ENCODE measurements at places on chromosomes 1 and 21.
A peak's percentile ranks its signal among the peaks of the same experiment; 100 is the strongest.

DNA sequence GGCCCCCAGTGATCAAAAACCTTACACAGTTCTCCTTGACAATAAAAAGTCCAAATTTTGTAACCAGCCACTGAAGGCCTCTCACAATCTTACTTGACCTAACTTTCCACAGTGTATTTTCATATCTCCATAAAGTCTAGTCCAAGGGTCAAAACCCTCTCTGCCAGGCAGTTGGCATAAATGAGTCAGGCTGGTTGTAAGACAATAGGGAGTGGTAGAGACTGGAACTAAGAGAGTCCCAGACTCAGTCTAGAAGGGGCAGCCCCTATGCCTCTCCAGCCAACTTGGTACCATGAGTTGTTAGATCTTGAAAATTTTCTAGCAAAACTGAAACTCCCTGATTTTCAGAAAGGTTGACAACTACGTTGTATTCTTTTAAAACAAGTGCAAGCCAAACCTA is 21.0 kb downstream of the KIF21B start:
- DNase-seq, result no peak

GRCh38 chr21:16644685-16645084 is 868.2 kb upstream of the CXADR start:
- no peak for DNase-seq

GRCh38 chr1:179127163-179127895 is 45.5 kb downstream of the TOR3A start:
- no peak for DNase-seq

- no peak for DNase-seq
These were observed 82.3 kb downstream of the LTN1 start for GRCh38 chr21:28910280-28910887.

DNA sequence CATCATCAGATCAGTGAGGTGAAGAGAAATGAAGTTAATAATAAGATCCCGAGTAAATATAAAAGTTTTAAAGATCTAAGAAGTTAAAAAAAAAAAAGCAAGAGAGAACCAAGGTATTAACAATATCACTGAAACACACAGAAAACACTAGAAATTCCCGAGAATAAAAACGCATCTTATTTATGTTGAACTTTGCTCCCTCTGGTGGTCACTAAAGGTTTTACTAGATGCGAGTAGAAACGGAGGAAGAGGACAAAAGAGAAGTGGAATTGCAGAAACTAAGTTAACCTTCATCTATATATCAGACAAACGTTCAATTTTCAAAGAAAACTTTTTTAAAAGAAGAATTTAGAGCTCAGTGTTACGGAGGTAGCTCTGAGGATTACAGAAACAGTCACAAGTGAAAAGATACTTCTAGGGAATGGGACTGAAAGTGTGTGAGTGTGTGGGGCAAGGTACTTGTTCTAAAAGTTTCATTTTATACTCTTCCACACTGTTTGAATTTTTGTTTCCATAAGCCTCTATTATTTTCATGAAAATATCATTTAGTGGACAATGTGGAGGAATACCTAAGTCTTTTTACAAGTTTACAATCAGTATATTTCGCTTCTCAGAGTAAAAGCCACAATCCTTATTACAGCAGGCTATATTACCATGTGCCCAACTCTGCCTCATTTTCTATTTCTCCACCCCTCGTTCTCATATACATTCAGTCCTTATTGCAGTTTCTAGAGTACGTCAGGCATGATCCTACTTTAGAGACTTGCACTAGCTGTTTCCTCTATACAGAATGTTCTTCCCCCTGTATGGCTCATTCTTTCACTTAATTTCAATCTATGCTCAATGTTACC is 19.7 kb downstream of the ACBD6 start:
- DNase-seq, result peak; percentile 30

DNA sequence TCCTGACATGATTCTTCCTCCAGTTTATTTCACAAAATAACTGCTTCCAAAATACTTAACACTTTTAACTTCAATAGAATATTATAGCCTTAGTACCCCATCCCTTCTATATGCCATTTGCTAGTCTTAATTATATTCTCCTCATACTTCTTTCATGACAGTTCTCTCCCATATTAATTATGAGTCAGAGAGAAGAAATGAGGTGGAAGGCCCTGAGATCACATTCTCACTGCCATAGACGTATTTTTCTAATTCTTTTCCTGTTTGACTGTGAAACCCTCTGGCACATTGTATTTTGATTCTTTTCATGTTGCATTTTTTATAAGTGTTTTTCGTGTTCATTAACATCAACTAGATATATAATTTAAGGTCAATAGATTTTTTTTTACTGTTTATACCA is 88.4 kb downstream of the GTF2B start:
- no peak for DNase-seq

DNA sequence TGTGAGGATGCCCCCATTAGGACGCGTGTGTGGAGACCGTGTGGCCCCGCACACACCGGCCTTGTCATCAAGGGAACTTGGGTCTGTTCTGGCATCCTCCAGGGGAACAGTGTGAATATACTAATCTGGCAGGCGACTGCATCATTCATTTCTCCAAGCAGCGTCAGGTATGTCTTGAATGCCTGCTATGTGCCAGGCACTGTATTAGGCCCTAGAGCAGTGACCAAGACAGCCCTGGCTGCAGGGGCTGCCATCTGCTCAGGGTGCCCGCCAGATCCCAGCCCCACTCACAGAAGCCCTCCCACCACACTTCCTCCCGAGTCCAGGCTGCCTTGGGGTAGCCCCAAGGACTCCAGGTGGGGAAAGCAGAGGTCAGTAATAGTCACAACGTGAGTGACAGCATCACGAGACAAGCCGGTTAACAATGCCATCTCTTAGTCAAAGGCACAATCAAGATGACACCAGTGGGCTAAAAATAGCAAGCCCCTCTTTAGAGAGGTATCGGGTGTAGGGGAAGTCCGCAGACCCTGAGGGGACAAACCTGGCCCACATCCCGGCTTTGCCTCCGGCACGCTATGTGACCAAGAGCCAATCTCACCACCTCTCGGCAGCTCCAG is 7.5 kb upstream of the LAPTM5 start:
- DNase-seq, result no peak

Measured in stimulated activated CD4-positive, alpha-beta T cell treated with anti-CD3 and anti-CD28 coated beads, Interleukin-12 subunit alpha, Interleukin-12 subunit beta, amount 100 ng/mL, for 48 hours (primary cell).